AG09309 (cell line): ENCODE measurements at places on chromosomes 16 and 17.

- DNase-seq = no peak
Observed at GRCh38 chr17:66819466-66819865, 15.5 kb upstream of the CACNG5 start.

DNA sequence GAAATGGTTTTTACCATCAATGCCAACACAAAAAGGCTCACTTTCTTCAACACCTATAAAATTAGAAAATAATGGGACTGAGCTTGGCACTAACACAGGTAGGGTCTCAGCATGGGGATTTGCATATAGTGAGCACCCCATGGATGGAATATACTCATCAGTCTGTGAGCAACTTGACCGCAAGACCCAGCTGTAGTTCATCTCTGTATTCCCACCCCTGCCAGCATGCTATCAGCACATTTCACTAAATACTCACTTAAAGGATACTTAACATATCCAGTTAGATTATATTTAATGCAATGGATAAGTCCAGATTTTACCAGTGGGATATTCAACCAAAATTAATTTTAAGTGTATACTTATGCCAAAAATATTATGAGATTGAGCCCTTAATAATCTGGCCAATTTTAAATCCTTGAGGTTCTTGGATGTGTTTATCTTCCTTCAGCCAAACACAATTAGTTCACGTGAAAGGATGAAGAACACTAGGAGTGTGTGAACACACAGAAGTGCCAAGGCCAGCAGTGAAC is 66.7 kb downstream of the C16orf95 start:
- no peak for DNase-seq

GRCh38 chr16:27446721-27447120 is 44.7 kb downstream of the IL21R start:
- no peak for DNase-seq

DNA sequence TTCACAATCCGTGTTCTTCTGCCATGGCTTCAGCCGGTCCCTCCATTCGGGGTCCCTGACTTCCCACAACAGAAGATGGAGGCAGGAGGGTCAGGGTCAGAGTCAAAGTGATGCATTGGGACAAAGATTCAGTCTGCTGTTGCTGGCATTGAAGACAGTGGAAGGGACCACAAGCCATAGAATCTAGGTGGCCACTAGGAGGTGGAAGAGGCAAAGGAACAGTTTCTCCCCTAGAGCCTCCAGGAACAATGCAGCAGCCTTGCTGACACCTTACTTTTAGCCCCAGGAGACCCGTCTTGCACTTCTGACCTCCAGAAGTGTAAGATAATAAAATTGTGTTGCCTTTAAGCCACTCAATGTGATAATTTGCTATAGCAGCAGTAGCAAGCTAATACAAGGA is 55.9 kb downstream of the MFSD11 start:
- DNase-seq = no peak

- DNase-seq = no peak
Observed at GRCh38 chr16:49684696-49685095, 171.2 kb downstream of the ZNF423 start.

DNA sequence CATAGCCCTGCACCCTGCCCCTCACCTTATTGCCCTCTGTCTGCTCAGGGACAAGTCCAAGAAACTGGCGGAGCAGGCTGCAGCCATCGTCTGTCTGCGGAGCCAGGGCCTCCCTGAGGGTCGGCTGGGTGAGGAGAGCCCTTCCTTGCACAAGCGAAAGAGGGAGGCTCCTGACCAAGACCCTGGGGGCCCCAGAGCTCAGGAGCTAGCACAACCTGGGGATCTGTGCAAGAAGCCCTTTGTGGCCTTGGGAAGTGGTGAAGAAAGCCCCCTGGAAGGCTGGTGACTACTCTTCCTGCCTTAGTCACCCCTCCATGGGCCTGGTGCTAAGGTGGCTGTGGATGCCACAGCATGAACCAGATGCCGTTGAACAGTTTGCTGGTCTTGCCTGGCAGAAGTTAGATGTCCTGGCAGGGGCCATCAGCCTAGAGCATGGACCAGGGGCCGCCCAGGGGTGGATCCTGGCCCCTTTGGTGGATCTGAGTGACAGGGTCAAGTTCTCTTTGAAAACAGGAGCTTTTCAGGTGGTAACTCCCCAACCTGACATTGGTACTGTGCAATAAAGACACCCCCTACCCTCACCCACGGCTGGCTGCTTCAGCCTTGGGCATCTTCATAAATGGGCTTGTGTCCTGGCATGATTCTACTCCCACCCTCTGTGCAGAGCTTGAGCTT is 6.3 kb upstream of the NFATC3 start:
- no peak for DNase-seq

- DNase-seq = no peak
Observed at GRCh38 chr17:56973520-56973919, 4.4 kb upstream of the SCPEP1 start.

DNA sequence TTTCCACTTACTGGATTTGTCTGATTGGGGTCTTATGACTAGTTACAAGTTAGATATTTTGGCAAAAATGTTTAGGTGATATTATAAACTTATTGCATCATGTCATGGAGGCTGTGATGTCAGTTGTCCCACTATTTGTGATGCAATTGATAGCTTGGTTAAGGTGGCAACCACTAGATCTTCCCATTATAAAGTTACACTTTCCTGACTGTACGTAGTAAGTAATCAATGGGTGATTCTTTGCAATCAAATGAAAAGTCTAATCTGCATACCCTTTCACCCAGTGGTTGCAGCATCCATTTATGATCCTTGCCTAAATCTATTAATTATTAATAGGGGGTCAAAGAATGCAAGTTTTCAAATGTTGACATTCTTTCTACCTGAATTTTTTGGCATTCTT is 4.4 kb upstream of the PCTP start:
- no peak for DNase-seq

DNA sequence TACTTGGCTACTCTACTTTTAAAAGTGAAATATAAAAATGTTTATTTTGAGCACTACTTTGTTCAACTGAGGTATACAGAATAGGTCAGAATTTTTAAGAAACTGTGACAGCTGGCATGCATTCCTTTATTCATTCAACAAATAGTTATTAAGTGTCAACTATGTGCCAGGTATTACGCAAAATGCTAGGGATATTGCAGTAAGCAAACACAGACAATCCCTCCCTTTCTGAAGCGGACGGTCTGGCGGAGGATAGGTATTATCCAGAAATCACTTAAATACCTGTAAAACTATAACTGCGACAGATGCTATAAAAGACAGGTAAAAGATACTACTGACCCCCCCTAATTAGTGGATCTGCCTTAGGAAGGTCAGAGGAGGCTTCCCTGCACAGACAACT is 26.1 kb downstream of the METTL16 start:
- no peak for DNase-seq
